ENCODE measurements at places on chromosomes 1 and 21.

DNA sequence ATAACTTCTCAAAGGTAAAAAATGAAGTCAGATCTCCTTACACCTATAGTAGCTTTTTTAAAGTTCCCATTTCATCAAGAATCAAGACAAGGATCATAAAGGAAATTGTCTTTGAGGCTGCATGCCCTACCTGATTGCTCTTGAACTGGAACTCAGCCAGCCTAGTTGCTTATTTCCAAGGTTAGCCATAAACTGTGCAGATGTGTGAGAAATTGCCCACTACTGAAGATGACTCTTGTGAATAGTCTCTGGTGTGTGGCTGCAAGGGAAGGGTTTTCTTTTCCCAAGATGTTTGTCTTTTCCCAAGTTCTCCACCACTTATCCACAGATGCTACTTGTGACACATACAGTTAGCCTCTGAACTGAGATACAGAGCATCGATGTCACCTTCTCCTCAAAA, 81.7 kb upstream of the DUSP10 start:
- no peak for DNase-seq

GRCh38 chr1:67058242-67058641, 4.3 kb upstream of the SLC35D1 start:
- DNase-seq: no peak

DNA sequence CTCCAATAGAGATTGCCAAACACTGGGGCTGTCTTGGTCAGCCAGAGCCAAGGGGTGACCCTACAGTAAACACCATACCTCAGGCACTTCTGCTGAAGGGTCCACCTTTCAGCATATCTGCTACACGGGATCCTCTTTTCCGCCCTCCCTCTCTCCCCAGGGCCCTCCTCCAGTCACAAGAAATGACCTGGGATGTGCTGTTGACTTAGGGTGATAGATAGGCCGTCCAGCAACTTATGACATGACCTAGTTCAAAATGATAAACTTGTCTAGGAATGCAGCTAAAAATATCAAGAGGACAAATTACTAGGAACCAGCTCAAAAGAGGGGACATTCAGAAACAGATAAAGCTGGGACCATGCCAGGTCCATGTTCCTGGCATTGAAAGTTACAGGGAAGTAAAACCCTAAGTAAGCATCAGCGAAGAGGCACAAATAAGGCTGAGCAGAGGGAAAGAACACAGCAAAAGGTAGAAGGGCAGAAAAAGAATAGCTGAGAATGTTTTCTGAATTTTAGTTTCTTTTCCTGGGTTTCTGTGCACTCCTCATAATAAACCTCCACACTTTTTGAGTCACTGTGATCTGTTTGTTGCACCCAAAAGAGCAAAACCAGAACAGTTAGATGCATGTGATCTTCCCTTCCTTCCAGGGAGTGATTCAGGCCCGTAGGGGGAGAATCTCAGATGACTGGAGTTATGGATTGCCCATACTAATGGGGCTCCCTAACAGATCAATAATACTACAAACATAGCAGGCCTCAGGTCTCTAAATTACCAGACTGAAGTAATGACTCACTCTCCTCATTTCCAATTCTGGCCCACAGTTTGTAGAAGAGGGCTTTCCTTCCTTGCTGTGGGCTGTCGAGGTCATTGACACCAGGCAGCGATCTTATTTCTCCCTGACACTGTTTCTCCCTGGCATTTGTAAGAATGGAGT, 48.9 kb upstream of the F3 start:
- no peak for DNase-seq

DNA sequence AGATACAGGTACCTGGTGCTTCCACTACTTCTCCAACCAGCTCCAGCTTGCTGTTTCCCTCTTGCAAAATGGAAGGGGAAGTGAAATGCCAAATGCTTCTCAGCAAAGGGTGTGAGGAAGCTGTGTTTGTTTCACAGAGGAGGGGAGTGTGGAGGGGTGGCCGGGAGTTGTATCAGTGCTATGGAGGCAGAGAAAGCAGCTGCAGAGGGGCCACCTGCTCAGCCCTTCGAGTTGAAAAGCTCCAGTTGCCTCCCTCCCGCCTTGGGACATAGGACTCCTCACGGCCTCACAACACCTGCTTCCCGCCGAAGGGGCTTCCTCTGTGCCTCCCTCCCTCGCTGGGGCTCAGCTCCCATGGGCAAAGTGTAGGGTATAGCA, 12.1 kb upstream of the LINGO4 start:
- DNase-seq: no peak

- DNase-seq: no peak
These were observed 232.5 kb downstream of the NCAM2 start for GRCh38 chr21:21230672-21231071.

- no peak for DNase-seq
These were observed 26.4 kb upstream of the CFHR4 start for GRCh38 chr1:196861429-196861828.

GRCh38 chr1:218967836-218968235, 205.8 kb upstream of the LYPLAL1 start:
- no peak for DNase-seq

- no peak for DNase-seq
These were observed 622 bp upstream of the APOA2 start for GRCh38 chr1:161223805-161224694.

DNA sequence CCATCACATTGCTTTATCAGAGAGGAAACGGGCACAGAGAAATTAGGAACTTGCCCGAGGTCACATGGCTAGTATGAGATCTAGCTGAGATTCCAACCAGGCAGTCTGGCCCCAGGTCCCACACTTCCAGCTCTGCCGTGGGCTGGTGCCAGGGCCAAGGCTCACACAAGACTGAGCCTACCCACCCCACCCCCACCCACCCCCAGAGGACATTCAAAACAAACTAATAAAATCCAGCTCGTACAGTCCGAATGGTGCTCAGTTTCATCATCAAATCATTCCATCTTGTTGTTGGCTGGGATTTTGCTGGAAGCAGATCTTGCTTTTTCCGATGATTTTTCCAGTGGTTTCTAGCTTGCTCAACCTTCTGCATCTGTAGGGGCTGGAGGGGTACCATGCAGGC, 27.9 kb downstream of the MATN1 start:
- DNase-seq: no peak

DNA sequence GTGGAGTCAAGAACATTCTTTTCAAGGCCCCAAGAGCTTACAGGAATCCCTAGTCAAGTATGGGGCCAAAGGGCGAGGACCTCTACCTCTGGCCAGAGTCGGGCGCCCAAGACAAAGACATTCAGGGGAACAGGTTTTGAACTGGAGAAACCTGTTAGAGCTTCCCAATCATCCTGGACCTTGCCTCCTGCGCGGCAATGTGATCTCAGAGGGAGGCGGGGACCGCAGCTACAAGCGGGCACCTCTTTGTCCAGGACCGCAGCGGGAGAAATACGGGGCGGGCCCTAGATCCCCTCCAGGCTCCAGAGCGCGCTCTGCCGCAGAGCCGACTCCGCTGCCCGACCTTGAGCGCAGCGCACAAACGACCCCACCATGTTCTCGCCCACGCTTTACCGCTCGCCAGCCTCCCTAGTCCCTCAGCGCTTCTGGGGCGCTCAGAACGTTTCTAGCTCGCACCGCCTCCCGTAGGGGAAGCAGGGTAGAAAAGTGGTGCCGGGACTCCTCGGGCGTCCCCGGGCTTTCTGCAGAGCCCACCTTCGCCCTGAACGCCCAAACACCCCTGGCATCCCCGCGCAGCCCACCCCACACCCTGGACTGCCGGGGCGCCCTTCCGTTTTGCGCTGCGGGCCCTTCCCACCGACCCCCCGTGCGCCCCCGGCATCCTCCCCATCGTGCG, 28.1 kb downstream of the RABIF start:
- DNase-seq: peak; percentile 8

All from CD4-positive, alpha-beta T cell treated with Interleukin-6 for 4 hours (primary cell).